Activated CD8-positive, alpha-beta memory T cell treated with anti-CD3 and anti-CD28 coated beads, Interleukin-2, amount 50 U/mL, for 4 hours (primary cell): ENCODE measurements at places on chromosomes 1 and 21.

- no peak for DNase-seq
Observed at GRCh38 chr1:28313702-28314546, 14.9 kb upstream of the MED18 start.

- peak; percentile 91 for DNase-seq
Observed at GRCh38 chr1:6624710-6625583, at the start of gene THAP3. THAP3 (plus strand) TSS chr1:6624868; CDS start chr1:6625219, 351 bp downstream.

DNA sequence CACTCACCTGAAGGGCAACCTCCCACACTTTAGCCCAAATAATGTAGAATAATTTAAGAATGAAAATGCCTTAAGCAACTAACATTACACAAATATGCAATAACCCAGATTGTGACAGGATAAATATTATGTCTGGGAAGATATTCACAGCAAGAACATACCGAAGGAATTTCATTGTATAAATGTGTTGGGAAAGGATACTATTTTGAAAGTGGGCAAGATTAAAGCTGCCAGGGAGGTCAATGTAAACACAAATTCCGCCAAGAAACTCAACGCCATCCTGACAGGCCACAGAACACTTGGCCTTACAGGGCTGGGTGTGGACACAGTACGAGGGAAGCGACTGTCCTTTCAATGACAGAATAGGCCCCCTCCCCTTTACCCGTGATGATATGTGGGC lies 173.3 kb downstream of the RUNX1 start:
- no peak for DNase-seq

GRCh38 chr1:224317383-224318045 lies 12.5 kb downstream of the NVL start:
- no peak for DNase-seq

DNA sequence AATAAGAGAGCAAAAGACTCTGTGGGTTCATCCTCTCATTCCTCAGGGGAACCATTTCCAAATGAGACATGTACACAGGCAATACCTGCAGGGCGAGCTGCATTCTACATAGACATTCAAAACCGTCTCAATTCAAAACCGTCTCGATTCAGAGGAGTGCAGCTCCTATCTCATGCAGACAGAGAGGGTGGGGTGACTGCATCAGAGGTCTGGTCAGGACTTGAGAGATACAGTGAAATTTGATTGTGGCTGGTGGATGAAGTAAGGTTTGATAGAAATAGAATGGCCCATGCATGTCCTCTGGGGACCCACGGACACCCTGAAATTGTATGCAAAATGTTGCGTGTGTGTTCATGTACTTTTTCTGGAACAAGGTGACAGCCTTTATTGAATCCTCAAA lies 27.3 kb downstream of the TEX35 start:
- no peak for DNase-seq

DNA sequence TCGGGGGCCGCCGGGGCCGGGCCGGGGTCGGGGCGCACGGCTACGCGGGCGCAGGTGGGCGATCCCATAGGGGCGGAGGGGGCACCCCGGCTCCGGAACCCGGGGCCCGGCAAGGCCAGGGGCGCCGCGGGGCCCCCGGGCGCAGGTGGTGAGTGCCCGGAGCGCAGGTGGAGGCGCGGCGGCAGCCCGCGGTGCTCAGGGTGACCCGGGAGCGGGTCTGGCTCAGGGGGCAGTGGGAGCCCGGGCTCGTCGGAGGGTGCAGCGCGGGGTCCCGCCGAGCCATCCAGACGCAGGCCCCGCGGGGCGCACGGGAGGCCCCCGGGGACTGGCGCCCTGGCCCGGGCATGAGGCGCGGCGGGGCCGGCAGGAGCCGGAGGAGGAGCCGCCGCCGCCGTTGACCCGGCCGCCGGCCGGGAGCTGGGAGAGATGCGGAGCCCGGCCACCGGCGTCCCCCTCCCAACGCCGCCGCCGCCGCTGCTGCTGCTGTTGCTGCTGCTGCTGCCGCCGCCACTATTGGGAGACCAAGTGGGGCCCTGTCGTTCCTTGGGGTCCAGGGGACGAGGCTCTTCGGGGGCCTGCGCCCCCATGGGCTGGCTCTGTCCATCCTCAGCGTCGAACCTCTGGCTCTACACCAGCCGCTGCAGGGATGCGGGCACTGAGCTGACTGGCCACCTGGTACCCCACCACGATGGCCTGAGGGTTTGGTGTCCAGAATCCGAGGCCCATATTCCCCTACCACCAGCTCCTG lies 489 bp downstream of the CELSR2 start:
- no peak for DNase-seq

- DNase-seq, result no peak
Observed at GRCh38 chr1:10939654-10940450, 72.6 kb upstream of the TARDBP start.

DNA sequence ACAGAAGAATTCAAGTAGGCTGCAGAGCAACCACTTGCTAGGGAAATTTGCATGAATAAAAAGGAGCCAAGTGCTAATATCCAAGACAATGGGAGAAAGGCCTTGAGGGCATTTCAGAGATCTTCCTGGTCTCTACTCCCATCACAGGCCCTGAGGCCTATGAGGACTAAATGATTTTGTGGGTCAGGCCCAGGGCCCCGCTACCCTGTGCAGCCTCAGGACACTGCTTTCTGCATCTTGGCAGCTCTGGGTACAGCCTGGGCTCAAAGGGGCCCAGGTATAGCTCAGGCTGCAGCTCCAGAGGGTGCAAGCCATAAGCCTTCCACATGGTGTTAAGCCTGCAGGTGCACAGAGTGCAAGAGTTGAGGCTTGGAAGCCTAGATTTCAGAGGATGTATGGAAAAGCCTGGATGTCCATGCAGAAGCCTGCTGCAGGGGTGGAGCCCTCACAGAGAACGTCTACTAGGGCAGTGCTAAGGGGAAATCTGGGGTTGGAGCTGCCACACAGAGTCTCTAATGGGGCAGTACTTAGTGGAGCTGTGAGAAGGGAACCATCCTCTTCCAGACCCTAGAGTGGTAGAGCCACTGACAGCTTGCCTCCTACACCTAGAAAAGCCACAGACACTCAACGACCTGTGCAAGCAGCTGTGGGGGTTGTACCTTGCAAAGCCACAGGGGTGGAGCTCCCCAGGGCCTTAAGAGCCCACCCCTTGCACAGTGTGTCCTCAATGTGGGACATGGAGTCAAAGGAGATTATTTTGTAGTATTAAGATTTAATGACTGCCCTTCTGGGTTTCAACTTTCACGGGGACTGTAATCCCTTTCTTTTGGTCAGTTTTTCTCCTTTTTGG lies 13.7 kb upstream of the ACTRT2 start:
- no peak for DNase-seq

GRCh38 chr1:72282271-72283021 lies at the start of gene NEGR1:
NEGR1 (minus strand) TSS chr1:72282539.
- peak; percentile 65 for DNase-seq

- no peak for DNase-seq
Observed at GRCh38 chr1:53087332-53088285, 25.6 kb downstream of the PODN start.

DNA sequence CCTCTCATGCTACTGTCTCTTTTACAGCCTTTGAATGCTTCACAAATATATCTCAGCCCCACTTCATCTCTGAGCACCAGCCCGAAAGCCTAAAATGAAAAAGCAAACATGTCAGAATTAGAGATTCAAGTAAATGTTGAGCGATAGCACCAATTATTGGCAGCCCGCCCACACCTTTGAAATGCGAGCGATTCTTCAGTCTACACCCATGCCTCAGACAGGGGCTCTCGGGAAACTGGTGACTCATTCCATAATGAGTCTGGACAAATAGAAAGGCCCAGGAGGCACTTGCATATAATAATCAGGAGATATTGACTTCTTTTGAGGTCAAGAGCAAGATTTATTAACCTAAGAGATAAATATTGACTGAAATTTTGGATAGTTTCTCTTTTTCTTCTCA lies 487.3 kb upstream of the PTBP2 start:
- DNase-seq, result no peak

GRCh38 chr1:191427593-191427992 lies 730.7 kb upstream of the RGS18 start:
- DNase-seq, result no peak

- DNase-seq, result no peak
Observed at GRCh38 chr1:181369416-181369815, 113.9 kb upstream of the CACNA1E start.

DNA sequence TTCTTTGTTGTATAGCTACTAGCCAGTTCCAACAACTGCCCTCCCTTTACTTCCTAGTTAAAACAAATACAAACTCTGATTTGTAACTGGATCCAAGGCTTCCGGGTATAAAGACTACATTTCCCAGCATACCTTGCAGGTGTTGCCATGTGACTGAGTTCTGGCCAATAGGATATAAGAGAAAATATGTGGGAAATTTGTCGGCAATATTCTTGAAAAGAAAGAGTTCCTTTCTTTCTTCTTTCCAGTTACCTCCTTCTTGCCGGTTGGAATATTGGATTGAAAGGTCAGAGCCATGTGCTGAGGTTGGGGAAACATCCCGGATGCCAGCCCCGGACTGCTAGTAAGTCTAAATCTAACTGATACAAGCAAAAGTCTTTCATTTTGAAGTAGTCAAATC lies 23.0 kb upstream of the ZBTB40 start:
- no peak for DNase-seq

GRCh38 chr1:59596956-59597355 lies 217.8 kb upstream of the HOOK1 start:
- DNase-seq, result no peak

DNA sequence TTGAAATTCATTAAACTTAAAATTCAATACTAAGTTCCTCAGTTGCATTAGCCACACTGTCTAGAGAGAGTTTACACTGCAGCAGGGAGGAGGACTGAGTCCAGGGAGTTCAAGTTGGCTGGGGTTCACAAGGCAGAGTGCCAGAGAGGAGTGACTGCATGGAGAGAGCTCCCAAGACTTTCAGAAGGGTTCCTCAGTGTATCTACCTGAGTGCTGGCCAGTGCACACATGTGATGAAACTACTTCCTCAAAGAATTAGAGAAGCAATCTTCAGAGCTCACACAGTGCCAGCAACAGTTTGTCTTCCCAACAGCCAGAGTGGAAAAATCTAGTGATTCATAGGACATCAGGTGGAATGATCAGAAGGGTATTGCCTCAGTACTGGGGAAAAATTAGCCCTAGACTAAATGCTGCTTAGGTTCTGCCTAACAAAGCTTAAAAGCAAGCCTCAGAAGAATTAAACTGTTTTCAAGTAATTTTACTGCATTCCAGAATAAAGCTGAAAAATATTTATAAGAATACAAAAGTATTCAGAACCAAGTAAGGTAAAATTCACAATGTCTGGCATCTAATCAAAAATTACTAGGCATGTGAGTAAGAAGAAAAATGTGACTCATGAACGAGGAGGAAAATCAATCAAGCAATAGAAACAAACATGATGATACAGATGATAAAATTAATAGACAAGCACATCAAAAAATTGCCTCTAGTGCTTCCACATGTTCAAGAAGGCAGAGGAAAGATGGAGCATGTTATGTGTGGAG lies 10.4 kb upstream of the WNT3A start:
- DNase-seq, result no peak

DNA sequence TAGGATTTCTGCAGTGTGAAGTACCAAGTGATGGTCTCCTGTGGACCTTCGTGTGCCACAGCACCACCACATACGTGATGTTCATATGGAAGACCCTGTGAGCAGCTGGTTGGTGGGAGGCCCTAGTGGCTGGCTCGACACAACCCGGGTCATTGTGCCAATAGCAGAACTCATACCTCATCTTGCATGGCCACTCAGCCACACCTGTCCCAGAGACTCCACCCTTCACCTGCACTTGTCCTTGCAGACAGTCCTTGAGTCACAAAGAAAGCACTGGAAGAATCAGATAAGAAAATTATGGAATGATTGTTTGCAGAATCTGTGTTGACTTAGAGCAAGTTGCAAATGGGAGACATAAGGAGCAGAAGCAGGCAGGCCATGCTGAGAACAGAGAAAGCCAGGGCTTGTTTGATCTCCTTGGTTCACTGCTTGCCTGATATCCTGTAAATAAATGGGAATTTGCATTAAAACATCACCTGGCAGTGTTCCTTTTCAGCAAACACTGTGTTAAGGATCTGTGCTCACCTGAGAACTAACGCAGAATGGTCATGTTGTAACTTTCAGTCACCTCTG lies 307.7 kb downstream of the SIPA1L2 start:
- DNase-seq, result no peak

GRCh38 chr21:25487046-25487594 lies 120.2 kb downstream of the MRPL39 start:
- DNase-seq, result no peak

GRCh38 chr1:43766086-43766784 lies 58.9 kb downstream of the ST3GAL3 start:
- DNase-seq, result no peak

GRCh38 chr21:28336314-28336713 lies 656.4 kb downstream of the LTN1 start:
- DNase-seq, result no peak

GRCh38 chr1:190479050-190479397 lies 1.4 kb upstream of the BRINP3 start:
- no peak for DNase-seq

DNA sequence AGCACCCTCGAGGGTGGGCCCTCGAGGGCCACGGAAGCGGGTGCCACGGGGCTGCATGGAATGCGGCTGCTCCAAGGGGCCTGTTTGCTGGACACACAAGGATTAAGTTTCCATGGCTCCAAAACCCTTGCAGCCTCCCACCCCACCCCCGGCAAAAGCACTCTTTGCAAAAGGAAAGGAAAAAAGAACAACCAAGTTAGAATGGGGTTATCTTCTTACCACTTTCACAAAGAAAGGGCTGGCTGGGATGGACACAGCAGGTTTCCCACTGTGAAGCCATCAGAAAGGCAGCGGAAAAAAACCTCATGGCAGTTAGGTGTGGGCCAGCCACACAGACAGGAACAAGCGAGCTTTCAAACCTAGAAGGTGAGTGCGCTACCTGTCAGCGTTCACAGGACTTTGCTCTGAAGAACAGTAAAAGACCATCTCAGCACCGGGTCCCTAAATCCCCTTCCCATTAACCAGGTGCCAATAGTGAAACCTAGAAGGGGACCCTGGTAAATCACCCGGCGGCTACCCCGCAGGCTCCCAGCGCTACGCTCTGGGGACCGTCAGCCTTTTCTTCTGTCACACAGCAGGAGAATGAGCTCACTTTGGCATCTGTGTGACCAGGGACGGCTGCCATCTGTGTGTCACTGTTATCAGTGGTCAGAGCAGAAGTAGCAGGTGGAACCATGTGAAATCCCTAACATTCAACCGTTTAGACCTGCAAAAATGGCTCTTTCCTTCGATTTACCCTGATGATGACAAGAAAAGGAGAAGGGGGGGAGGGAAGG lies 93.0 kb downstream of the SIM2 start:
- no peak for DNase-seq

GRCh38 chr1:29379443-29380073 lies 143.2 kb downstream of the PTPRU start:
- no peak for DNase-seq

DNA sequence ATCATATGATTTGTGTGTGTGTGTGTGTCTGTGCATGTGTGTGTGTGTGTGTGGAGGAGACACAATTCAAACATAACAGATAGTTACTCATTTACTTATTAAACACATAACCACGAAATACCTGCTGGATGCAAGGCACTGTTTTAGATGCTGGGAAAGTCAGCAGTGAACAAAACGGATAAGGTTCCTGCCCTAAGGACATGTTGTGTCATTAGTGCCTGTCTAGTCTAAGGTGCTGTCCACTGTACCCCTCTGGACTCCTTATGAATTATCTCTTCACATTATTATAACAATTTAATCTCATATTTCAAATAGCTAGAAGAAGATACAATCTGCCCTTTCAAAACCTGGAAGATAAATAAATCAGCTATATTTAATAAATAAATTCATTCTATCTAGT lies 162.4 kb downstream of the PLPPR5 start:
- no peak for DNase-seq
